ENCODE measurements at places on chromosomes 5 and 9.

DNA sequence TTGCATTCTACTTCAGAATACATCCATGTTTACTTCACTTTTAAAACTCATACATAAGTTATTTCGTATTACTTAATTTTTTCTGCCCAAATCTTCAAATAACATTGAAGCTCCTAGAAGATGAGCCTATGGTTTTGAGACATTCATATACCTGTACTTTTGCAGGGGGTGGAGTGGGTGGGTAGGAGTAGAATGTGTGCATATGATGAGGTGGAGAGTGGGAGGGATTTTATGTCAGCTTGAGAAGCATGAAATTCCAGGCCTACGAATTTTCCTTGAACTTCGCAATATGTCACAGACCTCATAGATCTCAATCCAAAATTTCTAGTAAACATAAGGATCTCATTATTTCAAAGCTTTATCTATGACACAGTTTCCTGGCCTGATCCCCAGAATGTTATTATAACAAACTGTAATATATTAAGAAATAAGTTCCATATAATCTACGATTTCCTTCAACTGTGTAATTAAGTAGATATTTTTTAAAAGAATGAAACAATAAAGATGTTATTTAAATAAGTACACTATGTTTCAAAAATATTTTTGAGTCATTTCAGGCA is 19.7 kb upstream of the MOB3B start:
- no peak for DNase-seq

DNA sequence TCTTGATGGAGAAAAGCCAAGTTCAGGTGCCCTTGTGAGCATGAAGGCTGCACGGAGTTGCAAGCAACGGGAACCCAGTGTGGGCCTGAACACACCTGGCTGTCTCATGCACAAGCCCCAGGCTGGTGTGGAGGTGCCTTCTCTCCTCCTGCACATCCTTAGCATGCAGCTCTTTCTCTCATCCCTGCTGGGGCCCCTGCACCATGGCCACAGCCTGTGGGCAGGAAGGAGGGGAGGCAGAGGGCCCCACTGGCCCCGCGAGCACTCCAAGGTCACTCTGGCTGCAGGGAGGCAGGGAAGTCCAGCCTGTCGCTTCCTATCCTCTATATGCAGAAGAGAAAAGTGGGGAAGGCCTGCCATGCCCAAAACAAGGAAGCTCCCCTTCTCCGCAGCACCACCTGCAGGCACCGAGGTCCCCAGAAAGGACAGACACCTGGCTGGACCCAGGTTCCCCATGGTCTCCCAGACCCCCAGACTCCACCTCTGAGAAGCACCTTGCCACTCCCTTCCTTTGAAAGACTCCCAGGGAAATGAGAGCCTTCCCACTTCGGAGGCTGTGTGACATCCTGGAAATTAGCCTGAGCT is 18.6 kb downstream of the STKLD1 start:
- DNase-seq = no peak

DNA sequence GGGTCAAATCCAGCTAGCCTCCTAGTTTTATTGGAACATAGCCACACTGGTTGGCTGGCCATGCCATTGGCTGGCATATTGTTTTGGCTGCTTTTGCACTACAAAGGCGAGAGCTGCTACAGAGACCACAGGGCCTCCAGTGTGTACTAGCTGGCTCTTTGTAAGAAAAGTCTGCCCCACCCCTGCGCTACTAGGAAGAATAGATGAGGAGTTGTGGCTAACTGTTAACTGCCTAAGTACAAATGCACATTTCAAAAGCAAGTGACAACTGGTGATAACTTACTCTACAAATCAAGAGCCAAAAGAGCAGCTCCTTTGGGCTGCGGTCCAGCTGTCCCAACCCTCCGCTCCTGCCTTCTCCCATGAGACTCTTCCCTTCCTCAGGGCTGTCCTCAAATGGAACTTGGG is 63.9 kb downstream of the SERINC5 start:
- DNase-seq = peak; percentile 52

DNA sequence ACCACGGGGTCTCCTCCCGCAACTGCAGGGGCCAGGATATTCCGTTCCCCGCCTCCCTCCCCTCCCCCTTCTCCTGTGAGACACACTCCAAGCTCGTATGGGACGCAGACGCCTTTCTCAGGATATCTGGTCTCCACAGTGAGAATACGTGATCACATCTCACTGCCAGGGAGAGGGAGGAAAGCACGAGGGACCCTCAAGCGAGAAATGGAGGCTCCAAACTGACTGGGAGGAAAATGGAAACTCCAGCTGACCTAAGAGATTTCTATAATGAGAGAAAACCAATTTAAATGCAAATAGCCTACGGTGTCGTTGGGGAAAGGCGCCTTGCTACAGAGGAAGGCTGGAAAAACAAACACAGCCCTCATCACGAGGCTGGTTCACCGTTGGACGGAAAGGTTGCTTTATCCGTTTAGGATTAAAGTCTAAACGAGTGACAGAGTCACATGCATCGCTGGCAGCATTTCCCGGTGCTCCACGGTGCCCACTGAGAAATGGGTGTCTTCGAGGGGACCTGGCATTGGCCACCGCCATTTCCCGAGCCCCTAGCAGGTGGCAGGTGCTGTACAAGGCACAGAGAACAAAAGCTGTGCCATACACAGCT is 116.9 kb upstream of the CPEB4 start:
- DNase-seq = no peak

DNA sequence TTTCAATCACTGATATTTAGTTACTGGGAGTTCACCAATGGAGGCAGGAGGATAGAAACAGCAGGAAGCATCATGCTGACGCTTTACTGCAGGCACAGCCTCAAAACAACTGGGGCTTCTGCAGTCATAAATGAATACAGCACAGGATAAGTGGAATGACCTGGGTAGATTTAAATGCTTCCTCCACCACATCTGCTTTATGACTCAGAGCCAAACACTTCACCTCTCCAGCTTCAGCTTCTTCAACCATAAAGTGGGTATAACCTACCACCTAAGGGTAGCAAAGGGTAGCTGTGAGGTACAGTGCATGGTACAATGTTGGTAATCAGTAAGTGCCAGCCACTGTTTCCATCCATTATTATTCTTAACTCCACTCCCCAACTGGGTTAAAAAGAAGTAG is 28.4 kb downstream of the RASEF start:
- DNase-seq = no peak

GRCh38 chr5:65032250-65032649 is 263.5 kb downstream of the CWC27 start:
- DNase-seq = no peak

DNA sequence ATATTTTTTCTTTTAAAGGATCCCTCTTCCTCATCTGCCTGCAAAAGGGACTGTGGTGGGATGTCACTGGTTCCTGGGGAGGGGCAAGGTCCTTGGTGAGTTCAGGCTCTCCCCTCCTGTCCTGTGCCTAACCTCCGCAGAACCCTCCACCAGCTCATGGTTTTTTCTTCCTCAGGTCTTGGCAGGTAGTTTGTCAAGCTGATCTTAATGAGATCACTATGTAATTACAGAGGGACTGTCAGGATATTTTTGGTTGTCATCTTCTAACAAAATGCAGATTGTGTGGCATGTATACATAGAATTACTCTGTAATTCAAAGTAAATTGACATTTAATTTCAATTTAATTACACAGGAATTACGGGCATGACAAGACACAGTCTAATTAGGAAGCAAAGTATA is 150.3 kb upstream of the SEMA6A start:
- no peak for DNase-seq

DNA sequence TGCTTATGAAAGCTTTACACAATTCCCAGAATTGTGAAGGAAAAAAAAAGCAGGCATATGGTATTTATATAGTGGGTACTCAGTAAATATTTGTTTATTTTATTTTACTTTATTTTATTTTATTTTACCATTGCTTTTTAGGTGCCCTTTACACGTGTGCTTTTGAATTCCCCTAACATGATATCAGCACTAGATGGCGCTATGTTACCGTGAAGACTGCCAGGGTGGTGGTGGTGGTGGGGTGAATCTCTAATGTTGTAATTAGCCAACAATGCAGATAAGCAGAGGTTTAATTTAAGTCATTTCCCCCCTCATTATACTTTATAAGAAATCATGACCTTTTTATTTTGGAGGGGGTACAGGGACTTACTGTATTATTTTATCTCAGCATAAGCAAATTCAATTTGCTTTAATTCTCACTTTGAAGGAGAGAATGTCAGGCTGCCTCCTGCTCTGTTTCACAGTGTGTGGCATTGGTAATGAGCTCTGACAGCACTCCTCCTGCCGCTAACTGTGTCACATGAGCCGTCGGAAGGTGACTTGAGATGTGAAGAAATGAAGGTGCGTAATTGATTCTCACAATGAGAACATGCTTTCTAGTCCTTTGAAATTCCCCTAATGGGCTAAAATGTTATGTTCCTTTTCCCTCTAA is 165.6 kb downstream of the YTHDC2 start:
- no peak for DNase-seq

DNA sequence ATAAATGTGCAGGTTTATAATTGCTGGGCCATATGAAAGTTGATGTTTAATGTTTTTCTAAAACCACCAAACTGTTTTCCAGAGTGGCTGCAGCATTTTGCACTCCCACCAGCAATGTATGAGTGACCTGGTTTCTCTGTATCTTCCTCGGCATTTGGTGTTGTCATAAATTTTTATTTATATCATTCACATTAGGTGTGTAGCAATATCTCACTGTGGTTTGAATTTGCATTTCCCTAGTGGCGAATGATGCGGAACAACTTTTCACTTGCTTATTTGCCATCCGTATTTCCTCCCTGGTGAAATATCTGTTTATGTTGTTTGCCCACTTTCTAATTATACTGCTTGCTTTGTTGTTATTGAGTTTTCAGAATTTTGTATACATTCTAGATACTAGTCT is 295.7 kb upstream of the TUT7 start:
- no peak for DNase-seq

DNA sequence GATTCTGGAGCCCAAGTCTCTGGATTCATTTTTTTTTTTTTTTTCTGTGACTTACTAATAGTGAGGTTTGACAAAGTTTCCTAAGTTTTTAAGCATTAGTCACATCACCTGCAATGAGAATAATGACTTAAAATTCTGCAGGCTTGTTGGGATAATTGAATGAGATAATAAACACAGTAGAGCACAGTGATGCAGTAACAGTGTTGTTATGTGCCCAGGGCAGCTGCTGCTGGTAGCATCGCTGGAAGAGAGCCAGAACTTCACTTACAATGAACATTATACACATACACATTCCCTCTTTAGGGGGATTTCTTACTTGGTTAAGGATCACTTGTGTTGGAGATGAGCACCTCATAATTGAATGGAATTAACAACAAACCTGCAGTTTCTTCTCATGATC is 78.9 kb downstream of the ALDH7A1 start:
- DNase-seq = no peak

- DNase-seq = no peak
Observed at GRCh38 chr9:137301081-137301947, 757 bp downstream of the NRARP start.

DNA sequence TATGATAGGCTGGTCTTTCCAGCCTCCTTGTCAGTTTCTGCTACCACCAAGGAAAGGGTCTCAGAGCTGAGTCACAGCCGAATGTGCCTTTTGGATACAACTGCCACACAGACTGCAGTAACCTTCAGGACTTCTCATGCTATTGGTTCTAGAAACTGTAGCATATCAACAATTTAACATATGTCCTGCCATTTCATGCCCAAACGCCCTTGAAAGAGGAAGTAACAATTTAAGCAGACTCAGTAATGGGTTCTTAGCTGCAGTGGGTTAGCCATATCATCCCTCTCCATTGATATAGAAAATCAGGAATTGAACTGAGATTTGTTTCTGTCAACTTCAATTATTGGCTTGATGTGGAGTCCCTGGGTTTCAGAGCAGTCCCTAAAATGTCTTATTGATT is 4.1 kb upstream of the CLK4 start:
- DNase-seq = no peak

GRCh38 chr9:93918061-93918460 is 37.1 kb downstream of the BARX1 start:
- no peak for DNase-seq

GRCh38 chr5:32147959-32148358 is 26.2 kb downstream of the GOLPH3 start:
- no peak for DNase-seq

DNA sequence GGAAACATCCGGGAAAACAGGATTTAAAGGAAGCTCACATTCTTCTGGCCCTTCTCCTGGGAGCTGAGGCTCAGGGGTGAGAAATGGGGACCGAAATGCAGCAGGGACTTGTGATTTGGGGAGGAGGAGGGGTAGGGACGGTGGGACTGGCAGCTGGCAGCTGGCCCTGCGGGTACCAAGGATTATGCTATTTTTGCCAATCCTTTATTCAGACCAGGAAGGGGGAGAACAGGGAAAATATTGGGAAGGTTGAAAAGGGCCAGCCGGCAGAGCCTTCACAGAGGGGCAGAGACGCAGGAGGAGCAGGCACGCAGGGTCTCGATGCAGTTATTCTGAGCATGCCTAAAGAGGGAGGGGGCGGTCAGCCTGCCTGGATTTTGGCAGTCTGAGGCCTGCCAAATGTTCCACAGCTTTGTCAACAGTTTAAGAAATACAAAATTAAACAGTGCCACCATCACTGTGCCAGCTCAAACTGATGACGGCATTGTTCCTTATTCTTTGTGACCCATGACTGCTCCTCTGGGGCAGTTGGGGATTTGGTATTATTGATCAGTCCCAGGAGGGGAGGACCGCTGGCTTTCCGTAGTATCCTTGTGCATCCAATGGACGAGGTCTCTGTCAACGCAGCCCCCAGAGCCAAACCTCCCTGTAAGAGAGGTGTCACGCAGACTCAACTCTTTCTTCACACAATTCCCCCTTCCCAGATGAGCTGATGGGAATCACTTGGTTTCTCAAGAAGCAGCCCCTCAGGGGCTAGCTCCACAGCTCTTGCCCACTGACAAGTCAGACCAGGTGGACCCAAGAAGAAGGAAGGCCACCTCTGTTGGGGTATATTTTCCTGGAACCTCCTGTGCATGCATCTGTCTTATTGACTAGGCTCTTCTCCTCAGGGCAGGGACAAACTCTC is 553.3 kb downstream of the BNC2 start:
- no peak for DNase-seq

- DNase-seq = no peak
Observed at GRCh38 chr5:11180890-11181289, 419.9 kb upstream of the DAP start.

DNA sequence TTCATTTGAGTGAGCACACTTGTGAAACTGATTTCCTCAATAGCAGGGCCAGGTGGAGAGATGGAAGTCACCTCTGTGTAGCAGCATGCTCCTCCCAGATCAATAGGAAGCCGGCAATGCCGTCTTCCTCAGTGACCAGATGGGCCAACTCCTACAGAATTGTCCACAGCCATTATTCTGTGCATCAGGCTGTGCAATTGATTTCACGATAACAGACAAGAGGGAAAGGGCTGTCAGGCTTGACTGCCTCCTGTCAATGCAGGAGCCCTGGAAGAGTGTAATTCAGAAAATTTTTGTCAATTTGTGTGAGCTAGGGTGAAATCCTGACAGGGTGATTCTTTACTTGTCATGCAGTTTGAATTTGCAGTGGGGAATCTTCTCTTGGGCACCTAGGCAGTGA is 838.4 kb upstream of the NUDT12 start:
- DNase-seq = no peak

GRCh38 chr9:100014846-100015245 is 84.0 kb downstream of the ERP44 start:
- no peak for DNase-seq

- no peak for DNase-seq
Observed at GRCh38 chr9:93458712-93459111, 5.3 kb upstream of the FAM120AOS start.
